ENCODE measurements at places on chromosomes 13 and 19.

DNA sequence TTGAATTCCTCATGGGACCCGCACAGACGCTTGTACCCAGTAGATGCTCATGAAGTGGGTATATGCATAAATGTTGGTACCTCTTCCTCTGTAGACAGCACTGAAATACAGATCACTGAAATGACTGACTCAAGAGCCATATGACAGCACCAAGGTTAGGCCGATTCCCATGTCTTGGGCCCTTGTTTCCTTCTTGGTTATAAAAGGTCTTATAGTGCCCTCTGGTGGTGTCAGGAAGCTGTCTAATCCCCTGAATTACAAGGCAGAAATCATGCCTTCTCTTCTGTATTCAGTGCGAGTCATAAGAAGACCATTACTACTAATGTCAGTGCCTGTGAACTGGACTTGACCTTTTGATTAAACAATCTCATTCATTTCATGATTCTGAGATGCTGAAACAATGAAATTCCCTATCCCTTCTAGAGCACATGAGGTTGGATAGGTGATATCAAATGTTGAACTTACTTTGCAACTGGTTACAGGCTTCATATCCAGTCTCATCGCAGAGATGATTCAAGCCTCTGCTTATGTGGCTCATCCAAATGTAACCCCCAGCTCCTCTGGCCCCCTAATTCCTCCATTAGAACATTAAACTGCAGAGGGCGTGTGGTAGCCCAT is 59.7 kb downstream of the SPATA13 start:
- peak; percentile 58 for DNase-seq

- DNase-seq: no peak
These were observed 36.7 kb downstream of the CUL4A start for GRCh38 chr13:113245849-113246796.

GRCh38 chr13:100128373-100128772 is 39.5 kb downstream of the PCCA start:
- DNase-seq: no peak

DNA sequence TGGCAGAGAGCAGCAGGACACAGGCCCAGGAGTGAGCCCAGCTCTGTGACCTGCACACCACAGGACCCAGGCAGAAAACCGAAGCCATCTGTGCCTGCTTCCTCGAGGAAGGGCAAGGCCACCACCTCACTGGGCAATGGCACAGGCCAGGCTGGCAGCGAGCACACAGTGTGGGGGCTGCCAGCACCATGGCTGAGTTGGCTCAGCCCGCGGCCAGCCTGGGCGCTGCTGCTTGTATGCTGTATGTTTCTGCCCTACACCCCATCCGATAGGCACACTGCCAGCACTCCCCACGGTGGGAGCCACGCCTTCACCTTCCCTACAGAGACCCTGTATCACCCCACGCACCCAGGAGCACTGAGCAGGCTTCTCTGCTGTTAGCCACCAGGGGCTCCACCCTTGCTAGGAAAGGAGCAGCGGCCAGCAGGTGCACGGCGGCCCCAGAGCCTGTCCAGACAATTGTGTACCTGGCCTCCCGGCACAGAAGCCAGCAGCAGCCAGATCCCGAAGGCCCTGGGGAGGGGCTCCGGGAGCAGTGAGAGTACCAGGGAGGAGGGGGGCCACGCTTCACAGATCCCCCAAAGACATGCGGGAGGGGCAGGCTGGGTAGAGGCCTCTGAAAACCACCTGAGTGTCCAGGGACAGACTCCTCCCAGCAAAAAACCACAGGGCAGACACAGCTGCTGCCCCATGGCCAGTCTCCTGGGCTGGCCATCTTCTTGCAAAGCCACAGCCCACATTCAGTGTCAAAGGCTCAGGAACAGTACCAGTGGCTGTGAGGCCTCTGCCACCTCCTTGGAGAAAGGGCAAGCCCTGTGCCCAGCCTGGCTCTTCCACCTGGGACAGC is 56.1 kb downstream of the MLLT1 start:
- no peak for DNase-seq

GRCh38 chr13:67043901-67044300 is 186.2 kb downstream of the PCDH9 start:
- DNase-seq: no peak

DNA sequence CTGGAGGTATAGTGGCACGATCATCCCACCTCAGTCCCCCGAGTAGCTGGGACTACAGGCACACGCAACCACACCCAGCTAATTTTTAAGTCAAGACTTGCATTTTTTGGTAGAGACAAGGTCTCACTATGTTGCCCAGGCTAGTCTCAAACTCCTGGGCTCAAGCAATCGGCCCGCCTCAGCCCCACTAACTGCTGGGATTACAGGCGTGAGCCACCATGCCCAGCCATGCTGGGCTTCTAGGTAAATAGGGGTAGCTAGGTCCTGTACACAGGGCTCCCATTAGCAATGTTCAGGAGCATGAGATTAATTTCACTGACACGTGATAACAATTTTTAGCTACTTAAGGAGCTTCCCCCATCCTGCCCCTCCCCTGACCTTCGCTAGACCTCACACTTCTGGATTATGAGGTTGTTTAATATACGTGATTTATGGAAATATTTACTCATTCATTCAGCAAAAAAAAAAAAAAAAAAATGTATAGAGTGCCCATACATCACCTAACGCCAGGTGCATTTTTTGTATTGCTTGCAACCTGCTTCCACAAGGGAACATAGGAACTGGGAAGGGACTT is 19.2 kb downstream of the TMEM272 start:
- no peak for DNase-seq
